Osteoblast (primary cell): ENCODE measurements at places on chromosomes 2 and 18. TPM values are rescaled to one million over a fixed set of nuclear protein-coding genes. Genes with fewer than 3 reads are reported as not detected.

The PAIP2B gene
- 0.36 and 0.59 TPM in 2 replicates for total RNA-seq

The KCNF1 gene
- under 0.01 TPM in 1 of 2 replicates, not detected in the other for total RNA-seq

The PSTPIP2 gene
- 5.8 and 6.8 TPM in 2 replicates for total RNA-seq

The ALKAL2 gene
- not detected in 2 replicates for total RNA-seq

The FAM237A gene
- total RNA-seq, result not detected in 2 replicates

The ARMC9 gene
- 221 and 240 TPM in 2 replicates for total RNA-seq

The SLC14A1 gene
- 128 and 136 TPM in 2 replicates for total RNA-seq

The SP140 gene
- under 0.01 and 0.36 TPM in 2 replicates for total RNA-seq

The KIAA2012 gene
- under 0.01 TPM in 1 of 2 replicates, not detected in the other for total RNA-seq

The SERPINB4 gene
- 0.29 TPM in 1 of 2 replicates, not detected in the other for total RNA-seq

The LINC00305 gene
- total RNA-seq, result not detected in 2 replicates

The CPLX4 gene
- not detected in 2 replicates for total RNA-seq

The PRKAG3 gene
- total RNA-seq, result under 0.01 and 0.29 TPM in 2 replicates

The GALNT14 gene
- total RNA-seq, result not detected in 2 replicates

- no peak for DNase-seq
Observed at GRCh38 chr2:95552911-95553310, 38.9 kb upstream of the TRIM43 start.

DNA sequence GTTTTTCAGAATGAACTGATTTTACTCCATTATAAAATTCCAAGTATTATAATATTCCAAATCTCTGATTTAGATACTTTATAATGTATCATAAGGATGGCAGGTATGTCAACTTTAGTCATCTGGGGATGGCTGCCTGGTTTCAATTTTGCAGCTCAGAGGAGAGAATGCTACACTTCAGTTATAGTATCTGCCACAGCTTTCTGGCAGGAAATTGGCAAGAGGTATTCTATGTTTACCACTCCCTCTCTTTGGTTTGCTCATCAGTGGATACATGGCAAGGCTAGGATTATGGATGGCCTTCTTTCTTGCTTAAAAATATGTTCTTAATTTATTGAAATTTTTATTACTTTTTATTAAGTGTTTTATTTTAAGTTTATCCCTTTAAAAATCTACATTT lies 67.0 kb upstream of the TNFRSF11A start:
- DNase-seq, result no peak

DNA sequence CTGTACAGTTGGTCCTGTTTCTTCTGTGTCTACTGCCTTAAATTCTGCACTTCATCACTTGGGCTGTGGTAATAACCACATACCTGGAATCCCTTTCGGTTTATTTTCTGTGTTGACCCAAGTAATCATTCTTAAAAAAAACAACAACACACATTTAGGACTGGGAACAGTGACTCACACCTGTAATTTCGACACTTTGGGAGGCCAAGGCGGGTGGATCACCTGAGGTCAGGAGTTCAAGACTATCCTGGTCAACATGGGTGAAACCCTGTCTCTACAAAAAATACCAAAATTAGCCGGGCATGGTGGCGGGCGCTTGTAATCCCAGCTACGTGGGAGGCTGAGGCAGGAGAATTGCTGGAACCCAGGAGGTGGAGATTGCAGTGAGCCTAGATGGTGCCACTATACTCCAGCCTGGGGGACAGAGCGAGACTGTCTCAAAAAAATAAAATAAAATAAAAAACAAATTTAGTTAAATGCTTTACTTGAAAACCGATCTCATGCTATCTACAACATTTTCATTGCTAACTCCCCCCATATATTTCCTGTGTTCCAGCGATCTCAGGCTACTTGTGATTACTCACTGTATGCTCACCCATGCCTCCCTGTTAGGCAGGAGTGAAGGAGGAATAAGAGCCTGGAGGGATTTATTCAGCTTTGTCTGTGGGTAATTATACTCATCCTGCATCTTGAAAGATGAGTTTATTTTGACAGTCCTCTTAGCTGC lies 18.2 kb downstream of the ACSL3 start:
- DNase-seq, result peak; percentile 46

- no peak for DNase-seq
Observed at GRCh38 chr2:11967946-11968465, 221.6 kb downstream of the LPIN1 start.

- no peak for DNase-seq
Observed at GRCh38 chr2:59575191-59575590, 978.3 kb downstream of the BCL11A start.

DNA sequence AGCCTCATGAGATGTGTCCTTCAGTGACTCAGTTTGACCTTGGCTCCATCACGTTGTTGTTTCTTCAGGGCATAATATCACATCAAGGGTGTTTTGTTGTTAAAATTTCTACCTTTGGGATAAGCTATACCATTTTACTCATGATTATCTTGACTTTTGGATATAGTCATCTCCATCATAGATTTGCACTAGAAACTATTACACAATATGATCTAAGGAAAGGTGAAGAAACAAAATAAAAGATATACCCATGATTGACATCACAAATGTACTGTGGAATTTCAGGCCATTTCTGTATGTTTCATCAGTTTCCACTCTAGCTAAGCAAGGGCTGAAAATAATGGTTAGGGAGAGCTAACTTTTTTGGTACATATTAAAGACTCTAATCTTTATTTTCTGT lies 24.7 kb upstream of the FAM171B start:
- DNase-seq, result no peak

DNA sequence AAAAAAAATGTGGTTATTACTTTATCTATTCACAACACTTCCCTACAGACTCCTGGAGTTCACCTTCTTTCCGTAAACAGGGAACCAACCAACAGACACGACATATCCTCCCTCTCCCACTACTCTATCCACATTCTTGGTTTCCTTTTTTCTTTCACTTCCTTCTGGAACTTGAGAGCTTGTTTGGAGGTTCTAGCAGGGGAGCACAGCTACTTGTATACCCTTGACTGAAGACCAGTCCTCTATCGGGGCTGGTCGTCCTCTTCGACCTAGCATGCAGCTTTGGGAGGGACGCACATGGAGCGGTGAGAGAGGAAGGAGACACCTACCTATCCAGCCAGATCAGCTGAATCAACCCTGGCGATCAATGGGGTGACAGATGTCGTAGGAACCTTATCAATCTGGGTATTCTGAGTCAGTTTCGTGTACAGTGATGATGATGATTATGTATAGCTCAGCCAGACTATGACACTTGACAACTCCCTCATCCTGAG lies 43.5 kb upstream of the MSH2 start:
- no peak for DNase-seq

DNA sequence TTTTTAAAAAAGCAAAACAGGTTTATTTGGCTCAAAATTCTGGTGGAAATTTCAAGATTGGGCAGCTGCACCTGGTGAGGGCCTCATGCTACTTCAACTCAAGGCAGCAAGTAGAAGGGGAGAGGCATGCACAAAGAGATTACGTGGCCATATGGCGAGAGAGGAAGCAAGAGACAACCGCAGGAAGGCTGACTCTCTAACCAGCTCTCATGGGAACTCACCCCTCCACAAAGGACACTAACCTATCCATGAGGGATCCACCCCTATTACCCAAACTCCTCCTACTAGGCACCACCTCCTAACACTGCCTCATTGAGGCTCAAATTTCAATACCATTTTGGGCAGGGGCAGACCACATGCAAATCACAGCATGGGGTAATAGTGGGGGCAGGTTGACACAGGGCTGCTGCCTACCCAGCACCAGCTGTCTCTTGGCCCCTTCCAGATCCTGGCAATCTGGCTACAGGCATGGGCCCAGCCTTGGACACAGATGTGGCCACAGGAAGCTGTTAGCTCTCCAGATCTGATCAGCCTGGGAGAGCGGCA lies 2.0 kb upstream of the CAPN10 start:
- DNase-seq, result peak; percentile 34

GRCh38 chr18:77671456-77672167 lies 422.0 kb downstream of the GALR1 start:
- DNase-seq, result no peak

GRCh38 chr2:206343144-206343543 lies 68.7 kb downstream of the ZDBF2 start:
- DNase-seq, result no peak

- DNase-seq, result no peak
Observed at GRCh38 chr2:222481941-222482340, 57.6 kb downstream of the SGPP2 start.

DNA sequence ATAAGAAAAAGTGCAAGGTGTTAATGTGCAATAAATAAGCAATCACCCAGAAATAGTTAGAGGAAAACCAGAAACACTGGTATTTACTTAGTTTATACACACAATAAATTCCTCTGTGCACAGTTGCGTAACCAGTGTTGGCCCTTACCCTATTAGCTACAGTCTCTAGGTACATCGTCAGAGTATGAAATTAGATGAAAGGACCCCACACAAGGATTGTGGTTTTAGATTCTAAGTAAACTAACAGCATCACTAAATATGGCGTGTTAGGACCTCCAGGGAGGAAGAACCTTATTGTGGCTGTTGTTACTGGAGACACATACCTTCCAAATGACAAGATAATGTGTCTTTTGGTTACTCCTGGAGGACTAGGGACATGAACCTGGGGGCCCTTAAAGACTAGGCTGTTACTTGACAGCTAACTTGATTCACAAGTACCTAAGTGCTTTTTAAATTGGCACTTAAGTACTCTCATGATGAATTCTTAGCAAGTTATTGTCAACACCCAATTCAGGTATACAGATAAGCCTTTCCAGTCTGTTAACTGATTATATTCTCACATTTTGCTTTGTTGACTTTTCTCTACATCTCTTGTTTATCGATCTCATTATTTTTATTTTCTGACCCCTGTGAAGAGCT lies 115.3 kb downstream of the FEZ2 start:
- DNase-seq, result no peak

- DNase-seq, result no peak
Observed at GRCh38 chr2:140624200-140624599, 1506.6 kb downstream of the LRP1B start.

DNA sequence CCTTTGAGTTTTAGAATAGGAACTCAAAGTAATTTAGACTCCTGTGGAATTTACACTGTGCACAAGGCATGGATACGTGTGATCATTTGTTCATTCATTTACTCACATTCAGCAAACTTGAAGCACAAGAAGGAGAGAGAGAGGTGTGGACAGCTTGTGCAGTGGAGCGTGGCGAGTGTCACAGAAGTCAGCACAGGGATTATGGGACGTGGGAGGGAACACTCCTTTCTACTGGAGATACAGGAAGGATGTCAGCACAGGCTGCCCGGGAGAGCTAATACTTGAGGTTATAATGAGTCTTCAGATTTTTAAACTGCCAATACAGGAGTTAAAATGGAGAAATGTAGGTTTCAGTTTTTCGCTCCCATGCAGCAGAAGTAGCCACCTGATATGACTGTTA lies 7.0 kb downstream of the FAM228A start:
- DNase-seq, result no peak

- peak; percentile 31 for DNase-seq
Observed at GRCh38 chr2:218780046-218780445, 1.9 kb upstream of the CYP27A1 start.

GRCh38 chr2:224565452-224566035 lies 19.6 kb downstream of the CUL3 start:
- DNase-seq, result no peak

- peak; percentile 73 for DNase-seq
Observed at GRCh38 chr18:26479681-26480079, 68.7 kb downstream of the KCTD1 start.

- DNase-seq, result peak; percentile 62
Observed at GRCh38 chr2:8551622-8552074, 130.2 kb upstream of the ID2 start.

- DNase-seq, result no peak
Observed at GRCh38 chr2:217225596-217225995, 365.7 kb upstream of the TNP1 start.

- DNase-seq, result no peak
Observed at GRCh38 chr18:23921716-23922285, 92.8 kb upstream of the TTC39C start.

GRCh38 chr18:59967878-59968277 lies 68.1 kb downstream of the PMAIP1 start:
- DNase-seq, result no peak

DNA sequence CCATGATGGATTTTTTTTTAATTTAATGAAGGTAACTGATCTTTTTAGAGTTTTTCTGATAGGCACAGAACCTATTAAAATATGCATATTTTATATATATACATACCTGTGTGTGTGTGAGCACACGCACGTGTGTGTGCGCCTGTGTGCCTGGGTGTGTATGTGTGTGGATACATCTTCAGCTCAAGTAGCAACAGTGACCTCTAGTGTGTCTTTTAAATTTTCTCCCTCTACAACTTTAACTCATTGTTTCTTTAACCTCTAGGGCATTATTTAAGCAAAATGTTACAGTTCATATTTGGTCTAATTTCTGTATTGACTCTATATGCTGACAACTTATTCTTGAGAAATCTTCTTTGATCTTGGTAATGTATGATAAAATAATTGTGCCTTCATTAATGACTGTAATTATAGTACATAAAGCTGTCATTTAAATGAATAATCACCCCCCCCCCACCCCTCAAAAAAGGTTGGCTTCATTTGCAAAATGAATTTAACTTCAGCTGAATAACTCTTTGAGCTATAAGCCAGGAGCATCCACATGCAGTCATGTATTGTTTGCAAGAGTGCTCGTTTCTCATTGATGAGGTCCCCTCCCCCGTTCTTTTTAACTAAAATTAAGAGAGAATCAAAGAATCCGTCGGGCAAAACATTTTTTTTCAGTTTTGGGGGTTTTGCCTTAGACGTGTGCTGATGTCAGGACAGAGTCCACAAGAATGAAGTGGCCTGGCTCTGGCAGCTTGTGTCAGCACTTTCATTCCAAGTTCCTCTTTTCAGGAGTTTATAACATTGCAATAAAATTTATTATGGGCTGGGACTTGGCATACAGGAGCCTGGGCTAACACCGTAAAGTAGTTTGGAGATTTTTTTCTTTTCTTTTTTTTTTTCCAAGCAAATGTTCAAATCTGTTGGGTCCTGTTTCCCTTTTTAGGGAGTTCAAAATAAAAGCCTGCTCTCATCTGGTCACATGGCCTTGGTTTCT lies 80.0 kb downstream of the ETAA1 start:
- DNase-seq, result no peak

DNA sequence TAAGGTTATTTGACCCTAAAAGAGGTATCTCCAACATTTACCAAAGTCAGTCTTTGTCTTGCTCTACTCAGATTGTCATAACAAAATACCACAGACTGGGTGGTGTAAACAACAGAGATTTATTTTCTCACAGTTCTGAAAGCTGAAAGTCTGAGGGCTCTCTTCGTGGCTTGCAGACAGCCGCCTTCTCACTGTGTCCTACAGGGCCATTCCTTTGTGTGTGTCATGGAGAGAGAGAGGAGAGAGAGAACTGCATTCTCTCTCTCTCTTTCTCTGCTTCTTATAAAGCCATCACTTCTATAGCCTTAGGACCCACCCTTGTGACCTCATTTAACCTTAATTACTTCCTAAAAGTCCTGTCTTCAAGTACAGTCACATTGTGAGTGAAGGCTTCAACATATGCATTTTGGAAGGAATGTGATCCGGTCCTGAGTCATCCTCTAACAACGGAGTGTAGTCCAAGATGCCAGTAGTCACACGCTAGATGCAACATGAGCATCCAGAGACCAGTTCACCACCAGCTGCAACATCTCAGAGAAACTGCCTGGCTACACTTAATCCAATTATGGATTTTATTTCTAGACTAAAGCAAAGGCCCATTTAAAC lies 130.2 kb downstream of the CD226 start:
- peak; percentile 25 for DNase-seq
